ENCODE measurements at places on chromosomes 13 and 19.
A peak's percentile ranks its signal among the peaks of the same experiment; 100 is the strongest.

DNA sequence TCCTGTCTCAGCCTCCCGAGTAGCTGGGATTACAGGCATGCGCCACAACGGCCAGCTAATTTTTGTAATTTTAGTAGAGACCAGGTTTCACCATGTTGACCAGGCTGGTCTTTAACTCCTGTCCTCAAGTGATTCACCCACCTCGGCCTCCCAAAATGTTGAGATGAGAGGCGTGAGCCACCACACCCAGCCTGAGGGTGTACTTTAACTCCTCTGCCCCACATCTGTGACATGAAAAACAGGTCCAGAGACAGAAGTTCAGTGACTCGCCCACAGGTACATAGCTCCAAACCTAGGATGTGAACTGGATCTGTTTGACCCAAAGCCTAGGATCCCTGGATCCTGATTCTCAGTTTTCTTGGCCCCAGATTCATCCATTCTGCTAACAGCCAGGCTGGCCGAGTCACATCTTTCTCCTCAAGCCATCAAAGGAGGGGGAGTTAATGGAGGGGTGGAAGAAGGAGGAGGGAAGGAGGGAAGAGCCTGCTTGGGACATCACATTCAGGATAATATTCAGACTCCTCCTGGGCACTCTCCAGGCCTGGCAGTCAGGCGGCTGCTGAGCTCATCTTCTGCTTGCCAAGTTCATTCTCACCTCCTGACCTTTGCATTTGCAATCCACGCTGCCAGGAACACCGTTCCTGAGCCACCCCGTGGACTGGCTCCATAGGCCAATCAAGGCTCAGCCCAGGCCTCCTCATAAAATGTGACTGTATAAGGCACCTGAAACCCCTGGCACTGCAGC is 3.1 kb downstream of the SPC24 start:
- no peak for DNase-seq

DNA sequence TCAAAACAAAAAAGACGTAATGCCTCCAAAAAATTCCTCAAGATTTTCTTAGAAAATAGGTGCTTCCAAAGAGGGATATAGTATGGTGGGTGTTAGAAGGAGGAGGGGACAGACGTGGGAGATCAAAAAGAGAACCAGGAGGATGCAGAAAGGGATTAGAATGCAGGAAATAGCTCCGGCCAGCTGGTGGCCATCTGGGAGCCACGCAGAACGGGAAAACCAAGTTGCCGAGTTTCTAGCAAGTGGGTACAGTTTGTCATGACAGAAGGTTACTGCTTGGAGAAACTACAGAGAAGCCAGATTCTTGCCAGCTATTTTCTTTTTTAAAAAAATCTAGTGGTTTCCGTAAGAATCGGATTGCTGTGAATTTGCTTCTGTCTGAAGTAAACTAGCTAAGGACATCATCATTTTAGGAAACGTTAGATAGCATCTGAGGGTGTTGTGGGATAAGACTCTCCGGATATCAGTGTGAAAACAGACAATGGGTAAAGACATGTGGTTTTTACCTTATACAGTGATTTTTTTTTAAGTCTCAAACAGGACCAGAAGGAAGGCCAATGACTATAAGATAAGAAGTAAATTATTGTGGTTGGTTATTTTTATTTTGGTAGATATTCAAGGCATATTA is 104.9 kb downstream of the HSPH1 start:
- DNase-seq: no peak

DNA sequence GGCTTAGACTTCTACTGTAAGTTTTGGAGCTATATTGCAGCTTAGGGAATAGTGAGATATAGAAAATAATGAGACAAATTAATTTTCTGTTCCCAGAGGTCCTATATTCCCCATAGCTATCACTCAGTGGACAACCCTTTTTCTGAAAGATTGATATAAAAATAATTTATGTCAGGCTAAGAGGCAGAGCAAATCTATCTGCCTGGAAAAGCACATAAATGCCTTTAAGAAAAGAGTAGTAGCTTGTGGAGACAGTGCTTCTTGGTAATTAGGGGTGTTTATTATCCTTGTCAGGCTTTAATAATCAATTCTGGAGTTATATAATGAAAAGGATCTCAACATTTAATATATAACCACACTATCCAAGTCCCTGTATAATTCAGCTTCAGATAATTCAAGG is 1162.8 kb upstream of the PCDH20 start:
- no peak for DNase-seq

GRCh38 chr19:19329126-19329525 is 8.5 kb downstream of the MAU2 start:
- DNase-seq: no peak

GRCh38 chr13:66680031-66680430 is 550.1 kb downstream of the PCDH9 start:
- no peak for DNase-seq

DNA sequence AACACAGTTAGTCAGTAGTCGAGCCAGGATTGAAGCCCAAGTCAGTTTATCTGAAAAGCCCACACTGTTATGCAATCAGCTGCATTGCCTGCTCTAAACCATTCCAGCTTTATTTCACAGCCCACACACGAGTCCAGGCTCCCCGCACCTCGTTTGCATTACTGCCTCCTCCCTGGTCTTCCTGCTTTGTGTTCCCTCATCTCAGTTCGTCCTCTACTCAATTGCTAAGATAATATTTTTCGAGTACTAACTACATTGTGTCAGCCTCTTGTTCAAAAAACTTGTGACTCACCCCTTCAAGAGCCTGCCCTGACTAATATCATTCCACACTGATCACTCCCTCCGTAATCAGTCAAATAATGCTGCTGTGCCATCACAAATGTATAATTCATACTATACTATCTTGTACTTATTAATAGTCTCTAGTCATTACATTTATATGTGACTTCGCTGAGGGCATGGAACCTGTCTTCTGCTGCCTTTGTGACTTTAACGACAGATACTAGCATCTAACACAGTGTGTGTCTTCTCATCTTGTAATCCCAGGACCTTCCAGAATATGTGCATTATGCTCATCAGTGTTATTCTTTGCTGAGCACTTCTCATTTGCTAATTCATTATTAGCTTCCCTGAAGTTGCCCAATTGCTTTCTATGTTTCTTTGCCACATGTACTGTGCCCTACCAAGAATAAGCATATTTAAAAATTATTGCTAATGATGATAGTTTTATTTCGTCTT is 26.2 kb upstream of the WDFY2 start:
- DNase-seq: no peak

- no peak for DNase-seq
These were observed 231.9 kb downstream of the KLF12 start for GRCh38 chr13:73902296-73902695.

GRCh38 chr19:36120092-36120983 is 5.1 kb downstream of the TBCB start:
- DNase-seq: no peak

- no peak for DNase-seq
These were observed 13.5 kb downstream of the PLPP2 start for GRCh38 chr19:277581-278165.

DNA sequence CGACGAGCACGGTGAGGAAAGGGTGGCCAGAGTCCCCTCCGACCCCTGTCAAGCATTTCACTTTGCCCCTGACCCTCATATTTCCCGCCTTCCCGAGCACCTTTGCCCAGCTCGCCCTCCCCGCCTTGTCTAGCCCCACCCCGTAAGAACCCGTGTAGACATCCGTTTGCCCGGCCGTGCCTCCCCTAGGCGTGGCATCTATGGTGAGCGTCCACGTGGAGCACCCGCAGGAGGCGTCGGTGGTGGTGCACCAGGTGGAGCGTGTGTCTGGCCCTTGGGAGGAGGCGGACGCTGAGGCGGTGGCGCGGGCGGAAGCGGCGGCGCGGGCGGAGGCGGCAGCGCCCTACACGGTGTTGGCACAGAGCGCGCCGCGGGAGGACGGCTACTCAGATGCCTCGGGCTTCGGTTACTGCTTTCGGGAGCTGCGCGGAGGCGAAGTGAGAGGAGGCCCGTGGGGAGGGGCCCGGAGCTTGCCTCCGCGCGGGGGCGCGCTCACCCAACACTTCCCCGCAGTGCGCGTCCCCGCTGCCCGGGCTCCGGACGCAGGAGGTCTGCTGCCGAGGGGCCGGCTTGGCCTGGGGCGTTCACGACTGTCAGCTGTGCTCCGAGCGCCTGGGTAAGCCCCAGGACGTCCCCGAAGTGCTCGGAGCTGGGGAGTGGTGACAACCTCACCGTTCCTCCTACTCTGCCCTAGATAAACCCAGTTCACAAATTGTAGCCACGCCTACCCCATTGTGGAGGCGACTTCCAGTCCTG is 4.2 kb downstream of the LTBP4 start:
- DNase-seq: peak; percentile 86

- no peak for DNase-seq
These were observed 18.3 kb downstream of the DIS3 start for GRCh38 chr13:72763411-72763810.

DNA sequence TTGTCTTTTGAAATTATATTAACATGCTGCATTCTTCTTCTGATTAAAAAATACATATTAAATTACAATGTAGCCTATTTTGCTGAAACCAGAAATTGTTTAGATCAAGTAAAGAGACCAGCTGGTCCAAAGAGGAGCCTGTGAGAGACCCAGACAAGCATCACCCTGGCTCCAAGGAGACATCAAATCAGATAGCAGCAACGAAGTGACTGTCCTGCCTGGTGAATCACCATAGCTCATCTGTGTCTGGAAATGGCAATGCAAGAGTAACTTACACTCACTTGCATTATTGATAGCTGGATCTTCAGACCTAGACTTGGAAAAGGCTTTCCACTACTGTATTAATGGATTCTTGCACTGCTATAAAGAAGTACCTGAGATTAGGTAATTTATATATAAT is 169.1 kb downstream of the KCTD12 start:
- DNase-seq: no peak

DNA sequence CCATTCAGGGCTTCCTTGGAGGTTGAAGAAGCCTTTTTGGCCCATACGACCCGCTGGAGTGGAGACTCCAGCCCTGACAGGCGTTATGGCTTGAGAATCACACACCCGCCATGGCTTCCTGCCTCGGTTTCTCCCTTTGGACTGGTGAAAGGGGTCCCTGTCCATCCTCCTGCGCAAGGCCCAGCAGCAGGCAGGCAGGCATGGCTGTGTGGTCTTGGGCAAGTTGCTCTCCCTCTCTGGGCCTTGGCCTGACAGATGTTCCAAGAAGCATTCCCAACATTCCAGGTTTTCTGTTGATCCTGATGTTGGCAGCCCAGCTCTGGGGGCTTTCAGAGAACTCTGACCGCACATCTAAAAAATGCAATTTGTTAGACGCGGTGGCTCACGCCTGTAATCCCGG is 8.1 kb downstream of the PTPRS start:
- no peak for DNase-seq

GRCh38 chr19:49873129-49873521 is 4.0 kb downstream of the AKT1S1 start:
- DNase-seq: no peak

GRCh38 chr13:99809926-99810325 is 161.6 kb downstream of the ZIC5 start:
- no peak for DNase-seq

DNA sequence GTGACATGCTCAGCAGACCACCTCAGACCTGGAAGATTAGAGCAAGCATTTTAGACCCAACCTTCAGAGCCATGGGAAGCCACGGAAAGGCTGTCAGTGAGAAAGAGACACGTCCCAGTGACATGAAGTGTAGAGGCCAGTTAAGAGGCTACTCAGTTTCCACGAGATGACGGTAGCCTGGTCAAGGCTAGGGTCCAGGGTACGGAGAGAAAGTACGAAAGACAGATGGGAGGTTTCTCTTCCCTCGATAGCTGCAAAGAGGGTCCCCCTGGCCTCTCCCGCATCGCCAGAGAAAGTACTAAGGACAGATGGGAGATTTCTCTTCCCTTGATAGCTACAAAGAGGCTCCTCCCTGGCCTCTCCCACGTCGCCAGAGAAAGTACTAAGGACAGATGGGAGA is 8.6 kb downstream of the ZSCAN5A start:
- DNase-seq: no peak

DNA sequence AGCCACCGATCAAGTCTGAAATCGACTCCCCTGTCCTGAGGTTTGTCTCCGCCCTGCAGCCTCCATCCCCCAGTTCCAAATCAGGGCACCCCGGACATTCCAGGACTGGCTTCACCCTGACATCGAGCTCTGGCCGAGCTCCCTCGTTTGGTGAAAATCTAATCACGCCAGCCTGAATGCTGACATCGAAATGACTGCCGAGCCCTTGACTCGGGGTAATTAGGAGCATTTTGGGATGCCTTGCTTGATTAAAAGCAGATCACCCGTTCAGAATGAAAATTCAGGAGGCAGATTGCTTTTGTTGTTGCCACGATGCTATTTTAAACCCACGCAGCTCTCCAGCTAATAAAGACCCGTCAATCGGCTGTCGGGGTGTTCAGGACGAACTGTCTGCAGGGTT is 34.3 kb downstream of the ZNRF4 start:
- DNase-seq: no peak

DNA sequence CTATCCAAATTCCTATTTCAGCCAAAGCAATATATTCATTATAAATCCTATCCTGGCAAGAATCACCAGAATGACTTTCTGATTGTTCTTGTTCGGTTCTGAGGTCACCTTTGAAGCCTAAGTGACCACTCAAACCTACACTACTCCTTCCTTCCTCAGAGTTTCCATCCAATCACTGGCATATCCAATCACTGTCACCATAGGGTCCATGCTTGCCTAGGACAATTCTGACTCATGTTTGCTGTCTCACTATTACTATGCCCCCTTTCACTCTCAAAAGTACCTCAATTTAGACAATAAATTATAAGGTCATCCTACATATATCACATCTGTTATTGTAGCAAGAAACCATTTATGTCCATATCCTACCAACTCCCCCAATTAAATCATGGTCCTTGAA is 58.9 kb downstream of the UBL3 start:
- no peak for DNase-seq

DNA sequence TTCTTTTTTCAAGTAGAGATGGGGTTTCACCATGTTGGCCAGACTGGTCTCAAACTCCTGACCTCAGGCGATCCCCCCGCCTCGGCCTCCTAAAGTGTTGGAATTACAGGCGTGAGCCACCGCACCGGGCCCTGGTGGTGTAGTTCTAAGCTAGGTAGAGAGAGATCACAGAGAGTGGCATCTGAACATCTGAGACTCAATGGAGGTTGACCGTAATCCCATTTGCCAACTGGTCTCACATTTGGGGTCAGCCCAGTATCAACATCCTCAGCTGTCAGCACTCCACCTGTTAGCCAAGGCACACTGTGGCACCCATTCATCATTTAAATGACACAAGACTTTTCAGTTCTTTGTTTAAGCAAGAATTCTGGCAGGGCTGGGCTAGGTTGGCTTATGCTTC is 8.1 kb downstream of the SELENOW start:
- DNase-seq: no peak

- no peak for DNase-seq
These were observed 14.4 kb downstream of the BCAM start for GRCh38 chr19:44823373-44823698.

DNA sequence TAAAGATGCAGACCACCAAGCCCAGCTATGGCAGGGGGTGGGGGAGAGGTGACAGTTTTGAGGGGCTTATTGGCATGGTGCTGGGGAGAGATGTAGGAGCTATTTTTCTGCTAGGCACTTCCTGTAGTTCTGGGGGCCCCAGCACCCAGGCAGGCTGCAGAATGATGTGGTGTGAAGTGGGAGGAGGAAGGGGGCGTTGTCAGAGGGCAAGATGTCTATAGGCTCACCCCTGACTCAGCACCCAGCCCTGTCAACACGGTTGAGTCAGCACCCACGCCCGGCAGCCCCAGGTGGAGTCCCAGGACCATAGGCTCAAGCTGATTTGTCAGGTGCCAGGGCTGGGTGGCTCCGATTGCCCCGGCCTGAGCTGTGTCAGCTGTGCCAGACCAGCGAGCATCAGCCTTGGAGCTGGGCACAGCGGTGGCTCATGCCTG is 5.8 kb downstream of the KLF2 start:
- DNase-seq: peak; percentile 81

GRCh38 chr19:39919976-39920375 is 14.5 kb downstream of the FCGBP start:
- peak; percentile 3 for DNase-seq

GRCh38 chr19:46578450-46578849 is 22.7 kb upstream of the CALM3 start:
- DNase-seq: no peak
